Smooth muscle cell of trachea (primary cell): ENCODE measurements at places on chromosomes 4 and X. TPM values are rescaled to one million over a fixed set of nuclear protein-coding genes. Genes with fewer than 3 reads are reported as not detected.

Gene AR
- 11.2 and 16.0 TPM in 2 replicates for total RNA-seq

Gene XPNPEP2
- total RNA-seq: 0.73 and 5.0 TPM in 2 replicates

Gene MPP1
- 38.7 and 49.1 TPM in 2 replicates for total RNA-seq

Gene KLHL2
- total RNA-seq: 15.9 and 21.2 TPM in 2 replicates

Gene ZNF674
- 6.0 TPM in 2 replicates for total RNA-seq

Gene ASB9
- total RNA-seq: 1.2 and 2.5 TPM in 2 replicates

Gene ALG13
- 39.7 and 45.0 TPM in 2 replicates for total RNA-seq

Gene RAI2
- total RNA-seq: 2.2 and 5.8 TPM in 2 replicates

Gene DNAAF6
- not detected in 2 replicates for total RNA-seq

Gene FAAH2
- under 0.01 and 0.15 TPM in 2 replicates for total RNA-seq

Gene TMPRSS11B
- total RNA-seq: not detected in 2 replicates

Gene MTNR1A
- not detected in 2 replicates for total RNA-seq

Gene AGA
- total RNA-seq: 44.0 and 69.2 TPM in 2 replicates

Gene P2RY4
- total RNA-seq: 0.44 TPM in 1 of 2 replicates, not detected in the other

Gene BANK1
- total RNA-seq: 0.44 and 0.66 TPM in 2 replicates

Gene POU3F4
- not detected in 2 replicates for total RNA-seq

Gene PGAM4
- not detected in 2 replicates for total RNA-seq

Gene C4orf54
- under 0.01 TPM in 1 of 2 replicates, not detected in the other for total RNA-seq

Gene NAP1L3
- 4.8 and 4.9 TPM in 2 replicates for total RNA-seq

Gene AMTN
- not detected in 2 replicates for total RNA-seq

Gene OTC
- 0.15 TPM in 1 of 2 replicates, not detected in the other for total RNA-seq

Gene EIF4E
- 118 and 235 TPM in 2 replicates for total RNA-seq

Gene FGF2
- 30.8 and 53.3 TPM in 2 replicates for total RNA-seq

Gene UCP1
- total RNA-seq: not detected in 2 replicates

Gene RTL9
- total RNA-seq: 0.17 and 0.29 TPM in 2 replicates

Gene SLC9B1
- total RNA-seq: 1.6 and 1.7 TPM in 2 replicates

Gene CENPVL3
- total RNA-seq: not detected in 2 replicates

Gene AGTR2
- not detected in 2 replicates for total RNA-seq

Gene OTUD6A
- total RNA-seq: not detected in 2 replicates

Gene NXT2
- total RNA-seq: 9.8 and 19.9 TPM in 2 replicates

Gene PLAC8
- 0.29 TPM in 1 of 2 replicates, not detected in the other for total RNA-seq

Gene IL2RG
- total RNA-seq: not detected in 2 replicates

Gene DBET
- not detected in 2 replicates for total RNA-seq

Gene LANCL3
- total RNA-seq: under 0.01 TPM in 1 of 2 replicates, not detected in the other

Gene ZNF732
- total RNA-seq: 0.17 and 0.29 TPM in 2 replicates

Gene NSG1
- 0.58 and 1.5 TPM in 2 replicates for total RNA-seq

Gene ADH1B
- total RNA-seq: 281 and 965 TPM in 2 replicates
